HuH-7 (cell line): ENCODE measurements at places on chromosomes 2 and 18.
A peak's percentile ranks its signal among the peaks of the same experiment; 100 is the strongest.

DNA sequence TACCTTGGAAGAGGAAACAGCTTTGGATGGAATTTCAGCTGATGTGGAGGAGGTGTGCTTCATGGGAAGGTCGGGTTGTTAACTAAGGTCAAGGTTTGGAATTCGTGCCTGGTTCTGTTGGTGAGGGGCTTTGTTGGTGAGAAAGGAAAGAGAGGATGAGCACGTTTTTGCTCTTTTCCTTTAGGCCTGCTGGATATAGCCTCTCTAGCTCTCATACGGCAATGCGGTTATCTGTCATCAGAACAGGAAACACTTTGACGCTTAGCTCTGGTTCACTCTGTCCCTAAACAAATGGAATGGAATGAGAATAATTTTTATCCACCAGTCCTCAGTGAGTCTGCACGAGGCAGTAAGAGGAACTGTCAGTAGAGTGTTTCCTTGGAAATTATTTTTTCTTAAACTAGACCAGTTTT lies 169.7 kb upstream of the NOSTRIN start:
- DNase-seq = no peak

GRCh38 chr2:70214953-70215549 lies 24.2 kb upstream of the C2orf42 start:
- DNase-seq = no peak

GRCh38 chr18:3179430-3180089 lies 40.2 kb downstream of the MYOM1 start:
- DNase-seq = no peak

DNA sequence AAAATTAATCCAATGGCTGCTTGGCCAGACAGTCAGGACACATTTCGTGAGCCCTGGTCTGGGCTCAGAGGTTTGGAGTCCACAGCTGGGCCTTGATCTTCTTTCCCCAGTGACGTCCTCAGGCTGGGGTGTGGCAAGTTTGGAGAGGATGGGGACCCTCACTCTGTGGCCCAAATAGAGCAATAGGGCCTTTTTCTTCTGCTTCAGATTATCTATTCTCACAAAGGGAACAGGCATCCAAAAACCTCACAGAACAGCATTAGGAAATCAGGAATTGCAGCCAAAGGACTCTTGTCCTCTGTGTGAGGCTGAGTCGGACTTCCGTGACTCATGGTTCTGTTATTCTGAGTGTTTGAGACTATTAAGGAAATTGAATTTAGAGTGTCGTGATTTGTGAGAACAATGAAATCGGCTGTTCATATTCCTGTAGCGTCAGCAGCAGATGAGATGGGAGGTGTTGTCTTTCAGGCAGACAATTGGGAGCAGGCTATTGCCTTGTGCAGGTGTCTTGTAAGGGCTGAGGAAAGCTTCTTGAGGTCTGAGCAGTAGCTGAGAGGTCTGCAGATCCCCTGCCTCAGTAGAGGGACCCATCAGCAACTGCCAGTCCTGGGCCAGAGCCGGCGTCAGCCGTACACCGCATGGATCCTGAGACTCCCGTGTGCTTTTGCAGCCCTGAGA lies 113.8 kb downstream of the SH3RF3 start:
- DNase-seq = no peak

DNA sequence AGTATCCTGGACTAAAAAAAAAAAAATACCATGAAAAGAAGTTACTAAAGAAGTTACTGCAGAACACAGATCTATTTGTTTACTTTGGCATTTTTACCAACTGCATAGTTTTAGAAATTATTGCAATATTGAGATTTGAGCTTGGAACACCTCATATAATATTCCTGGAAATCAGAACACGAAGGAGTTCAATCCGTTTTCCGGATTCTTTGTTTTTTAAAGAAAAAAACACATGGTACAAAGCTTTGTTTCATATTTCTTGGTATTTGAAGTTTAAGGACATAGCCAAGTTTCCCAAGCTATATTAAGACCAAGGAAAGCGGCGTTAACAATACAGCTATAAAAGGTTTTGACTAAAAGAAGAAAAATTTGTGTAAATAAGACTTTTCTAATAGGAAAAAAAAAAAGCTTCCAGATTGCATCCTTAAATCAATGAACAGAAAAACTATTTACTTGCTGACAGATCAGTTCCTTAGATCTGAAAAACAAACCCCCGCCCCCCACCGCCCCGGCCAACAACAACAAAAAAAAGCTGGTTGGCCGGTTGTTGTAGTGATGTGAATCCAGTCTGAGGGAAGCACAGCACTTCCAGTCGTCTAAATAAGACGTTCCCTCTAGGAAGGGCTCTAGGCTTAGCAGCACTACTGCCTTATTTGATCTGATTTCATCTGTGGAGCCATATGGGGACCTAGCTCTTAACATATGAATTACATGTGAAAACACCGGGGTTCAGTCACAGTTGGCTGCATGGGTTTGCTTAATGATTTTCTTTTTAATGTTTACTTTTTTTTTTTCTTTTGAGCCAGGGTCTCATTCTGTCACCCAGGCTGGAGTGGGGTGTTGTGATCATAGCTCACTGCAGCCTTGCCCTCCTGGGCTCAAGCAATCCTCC lies 2.5 kb upstream of the RHOB start:
- no peak for DNase-seq

DNA sequence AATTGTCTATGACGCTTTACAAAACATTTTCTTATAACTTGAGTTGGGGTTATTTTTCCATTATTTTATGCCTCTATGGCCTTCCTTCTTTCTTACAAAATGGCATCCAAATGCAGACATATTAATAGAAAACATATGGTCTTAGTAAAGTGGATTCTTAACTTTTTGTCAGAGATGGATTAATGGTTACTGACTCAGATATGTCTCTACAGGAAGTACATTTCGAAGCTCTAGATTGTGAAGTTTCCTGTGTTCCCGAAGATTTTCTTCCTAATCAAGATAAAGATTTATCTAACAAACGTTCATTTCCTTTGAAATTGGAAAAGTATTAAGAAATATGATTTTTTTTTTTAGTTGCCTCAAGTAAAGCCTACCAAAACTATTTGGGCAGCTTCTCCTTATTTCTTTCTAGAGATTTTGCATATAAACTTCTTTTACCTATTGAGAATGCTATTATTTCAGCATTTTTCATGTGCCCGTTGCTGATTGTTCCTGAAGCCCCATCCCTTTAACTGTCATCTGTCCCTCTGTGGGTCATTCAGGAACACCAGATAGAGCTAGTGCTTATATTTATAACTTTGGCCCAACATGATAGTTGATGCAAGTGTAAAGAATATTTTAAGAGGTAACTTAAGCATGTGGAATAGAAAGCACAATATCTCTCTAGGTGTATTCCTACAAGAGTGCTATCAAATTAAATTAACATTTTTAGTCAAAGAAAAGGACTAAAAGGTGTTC lies 498.0 kb downstream of the CCDC85A start:
- no peak for DNase-seq

- no peak for DNase-seq
Observed at GRCh38 chr2:22153931-22154613, 1030.3 kb downstream of the TDRD15 start.

- DNase-seq = no peak
Observed at GRCh38 chr2:180508458-180508857, 471.9 kb upstream of the UBE2E3 start.

GRCh38 chr18:51169731-51170130 lies 27.8 kb downstream of the MEX3C start:
- DNase-seq = no peak

- DNase-seq = no peak
Observed at GRCh38 chr2:172329774-172330671, 97.4 kb upstream of the ITGA6 start.

GRCh38 chr2:7237466-7237865 lies 320.3 kb downstream of the RNF144A start:
- no peak for DNase-seq

GRCh38 chr18:6249170-6249569 lies 165.5 kb downstream of the L3MBTL4 start:
- DNase-seq = no peak

DNA sequence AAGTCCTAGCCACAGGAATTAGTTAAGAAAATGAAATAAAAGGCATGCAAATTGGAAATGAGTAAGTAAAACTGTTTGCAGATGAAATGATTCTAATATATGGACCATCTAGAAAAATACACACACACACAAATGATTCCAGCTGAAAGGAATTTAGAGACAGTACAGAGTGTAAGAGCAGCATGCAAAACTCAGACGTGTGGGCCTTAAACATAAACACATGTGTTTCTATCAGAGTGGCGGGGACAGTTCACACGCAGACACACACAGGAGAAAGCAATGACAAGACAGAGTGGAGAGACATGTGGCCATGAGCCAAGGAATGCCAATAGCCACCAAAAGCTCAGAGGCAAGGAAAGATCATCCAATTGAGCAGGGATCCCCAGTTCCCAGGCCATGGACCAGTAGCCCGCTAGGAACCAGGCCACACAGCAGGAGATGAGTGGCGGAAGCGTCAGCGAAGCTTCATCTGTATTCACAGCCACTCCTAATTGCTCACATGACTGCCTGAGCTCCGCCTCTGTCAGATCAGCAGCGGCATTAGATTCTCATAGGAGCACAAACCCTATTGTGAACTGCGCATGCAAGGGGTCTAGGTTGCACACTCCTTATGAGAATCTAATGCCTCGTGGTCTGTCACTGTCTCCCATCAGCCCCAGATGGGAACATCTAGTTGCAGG lies 155.4 kb downstream of the ARL4C start:
- no peak for DNase-seq

DNA sequence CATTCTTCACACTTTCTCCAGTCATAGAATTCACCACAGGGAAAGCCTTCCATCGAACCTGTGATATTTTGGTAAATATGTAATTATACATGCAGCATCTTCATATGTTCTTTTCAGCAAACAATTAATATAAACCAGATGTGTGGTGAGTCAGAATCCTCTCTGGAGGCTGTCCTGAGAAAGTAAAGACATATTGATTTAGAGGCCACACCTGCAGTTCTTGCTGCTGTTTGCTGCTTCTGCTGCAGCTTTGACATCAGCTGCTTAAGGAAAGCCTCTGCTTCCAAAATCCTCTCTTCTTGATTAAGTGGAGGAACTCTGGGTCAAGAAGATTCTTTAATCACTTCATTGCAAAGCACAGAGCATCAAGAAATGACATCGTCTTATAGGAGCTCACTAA lies 568.8 kb upstream of the ZEB2 start:
- DNase-seq = no peak

DNA sequence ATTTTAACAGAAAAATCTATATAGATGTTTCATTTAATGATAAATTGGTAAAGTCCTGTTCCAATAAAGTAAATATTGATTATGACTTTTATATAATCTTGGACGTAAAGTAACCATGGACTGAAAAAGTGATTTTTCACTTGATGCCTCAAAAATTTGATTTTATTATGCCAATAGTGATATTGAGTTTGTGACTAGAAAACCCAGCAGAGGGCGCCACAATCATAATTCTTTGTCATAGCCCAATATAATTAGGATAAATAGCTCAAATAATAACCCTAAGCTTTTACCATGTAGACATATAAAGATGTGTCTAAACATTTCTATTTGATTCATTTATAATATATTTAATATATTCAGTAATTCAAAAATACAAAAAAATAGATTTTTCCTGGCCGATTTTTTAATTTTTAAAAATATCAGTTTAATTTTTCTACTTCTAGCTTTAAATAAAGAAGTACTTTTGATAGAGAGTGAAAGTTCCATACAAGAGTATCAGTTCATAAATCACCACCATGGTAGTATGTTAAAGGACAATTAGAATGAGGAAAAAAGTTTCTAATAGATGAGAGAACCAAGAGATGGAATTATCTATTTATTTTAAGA lies 30.7 kb downstream of the CAMKMT start:
- DNase-seq = no peak

DNA sequence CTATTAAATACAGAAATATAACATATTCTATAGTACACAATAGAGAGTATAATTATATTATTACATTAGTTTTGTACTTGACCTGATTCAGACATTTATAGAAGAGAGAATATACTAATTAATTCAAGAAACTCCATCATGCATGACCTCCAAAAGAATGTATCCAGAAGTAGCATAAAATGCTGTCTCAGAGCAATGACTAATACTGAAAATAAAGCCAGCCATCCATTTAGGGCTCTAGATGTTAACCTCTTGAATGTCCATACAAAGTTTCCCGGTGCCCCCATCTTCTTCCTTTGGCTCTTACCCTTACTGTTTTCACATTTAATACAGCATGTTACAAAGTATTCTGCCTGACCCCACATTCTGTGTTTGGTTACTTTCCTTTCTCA lies 102.0 kb downstream of the ARHGAP15 start:
- DNase-seq = no peak

- DNase-seq = no peak
Observed at GRCh38 chr2:105814291-105814940, 69.7 kb downstream of the NCK2 start.

- DNase-seq = no peak
Observed at GRCh38 chr2:109532728-109533076, 81.1 kb downstream of the SEPTIN10 start.

DNA sequence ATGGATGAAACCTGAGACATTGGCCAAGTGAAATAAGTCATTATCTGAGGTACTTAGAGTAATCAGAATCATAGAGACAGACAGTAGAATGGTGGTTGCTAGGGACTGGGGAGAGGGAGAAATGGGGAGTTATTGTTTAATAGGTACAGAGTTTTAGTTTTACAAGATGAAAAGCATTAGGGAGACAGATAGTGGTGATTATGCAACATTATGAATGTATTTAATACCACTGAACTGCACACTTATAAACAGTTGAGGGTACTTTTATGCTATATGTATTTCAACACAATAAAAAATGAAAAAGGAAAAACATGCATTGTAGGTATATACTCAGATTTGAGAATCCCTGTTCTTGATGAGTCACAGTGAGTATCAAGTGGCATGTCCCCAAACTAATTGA lies 59.7 kb downstream of the EPC2 start:
- DNase-seq = no peak

DNA sequence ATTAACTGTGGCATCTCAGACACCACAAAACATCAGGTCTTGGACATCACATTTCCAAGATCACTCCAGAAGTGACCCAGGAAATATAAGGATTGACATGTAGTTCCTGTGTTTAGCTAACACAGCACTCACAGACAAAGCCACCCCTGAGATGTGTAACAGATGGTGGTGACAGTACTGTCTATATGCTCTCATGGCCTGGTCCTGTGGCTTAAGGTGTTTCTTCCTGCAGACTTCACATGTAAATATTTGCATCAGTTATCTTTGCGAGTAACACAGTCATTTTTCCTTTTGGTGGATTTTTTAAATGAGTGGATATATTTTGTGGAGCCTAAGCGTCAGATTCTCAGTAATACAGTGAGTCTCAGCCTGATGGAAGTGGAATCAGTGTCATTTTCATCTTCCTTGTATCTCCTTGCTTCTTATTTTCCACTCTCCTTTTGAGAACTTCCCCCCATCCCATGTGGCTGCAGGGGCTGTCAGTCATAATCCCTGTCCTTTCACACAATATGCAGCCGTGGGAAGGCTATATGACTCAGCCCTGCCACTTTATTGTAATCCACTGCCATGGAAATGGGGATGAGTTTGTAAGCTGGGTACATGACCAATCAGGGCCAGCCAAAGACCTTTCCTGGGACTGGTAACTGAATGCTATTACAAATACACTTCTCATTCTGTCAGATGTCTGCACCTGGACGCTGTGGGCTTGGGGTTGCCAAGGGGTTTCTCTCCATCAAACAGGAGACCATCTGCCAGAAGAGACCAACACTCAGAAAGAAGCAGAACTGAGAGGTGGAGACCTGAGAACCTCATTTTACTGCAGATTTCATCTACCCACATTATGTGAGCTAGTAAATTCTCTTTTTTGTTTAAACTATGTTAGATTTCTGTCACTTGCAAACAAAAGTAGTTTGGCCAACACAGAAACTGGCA lies 74.3 kb downstream of the ICOS start:
- no peak for DNase-seq

- DNase-seq = peak; percentile 20
Observed at GRCh38 chr2:216862628-216863398, 2.9 kb upstream of the TNP1 start.
